ENCODE measurements at places on chromosomes 6 and 20.
A peak's percentile ranks its signal among the peaks of the same experiment; 100 is the strongest.

DNA sequence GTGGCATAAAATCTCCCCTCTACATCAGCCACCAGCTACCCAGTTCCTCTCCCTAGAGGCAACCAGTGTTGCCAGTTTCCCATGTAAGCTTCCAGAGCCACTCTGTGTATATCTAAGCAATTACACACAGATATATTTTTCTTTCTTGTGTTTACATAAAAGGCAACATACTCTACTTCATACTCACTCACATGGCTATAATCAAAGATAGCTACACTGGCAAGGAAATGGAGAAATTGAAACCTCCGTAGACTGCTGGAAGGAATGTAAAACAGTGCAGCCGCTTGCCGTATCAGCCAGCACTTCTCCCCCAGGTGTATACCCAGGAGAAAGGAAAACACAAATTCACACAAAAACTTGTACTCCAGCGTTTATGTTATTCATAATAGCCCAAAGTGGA, 38.5 kb upstream of the NELFCD start:
- DNase-seq = no peak

DNA sequence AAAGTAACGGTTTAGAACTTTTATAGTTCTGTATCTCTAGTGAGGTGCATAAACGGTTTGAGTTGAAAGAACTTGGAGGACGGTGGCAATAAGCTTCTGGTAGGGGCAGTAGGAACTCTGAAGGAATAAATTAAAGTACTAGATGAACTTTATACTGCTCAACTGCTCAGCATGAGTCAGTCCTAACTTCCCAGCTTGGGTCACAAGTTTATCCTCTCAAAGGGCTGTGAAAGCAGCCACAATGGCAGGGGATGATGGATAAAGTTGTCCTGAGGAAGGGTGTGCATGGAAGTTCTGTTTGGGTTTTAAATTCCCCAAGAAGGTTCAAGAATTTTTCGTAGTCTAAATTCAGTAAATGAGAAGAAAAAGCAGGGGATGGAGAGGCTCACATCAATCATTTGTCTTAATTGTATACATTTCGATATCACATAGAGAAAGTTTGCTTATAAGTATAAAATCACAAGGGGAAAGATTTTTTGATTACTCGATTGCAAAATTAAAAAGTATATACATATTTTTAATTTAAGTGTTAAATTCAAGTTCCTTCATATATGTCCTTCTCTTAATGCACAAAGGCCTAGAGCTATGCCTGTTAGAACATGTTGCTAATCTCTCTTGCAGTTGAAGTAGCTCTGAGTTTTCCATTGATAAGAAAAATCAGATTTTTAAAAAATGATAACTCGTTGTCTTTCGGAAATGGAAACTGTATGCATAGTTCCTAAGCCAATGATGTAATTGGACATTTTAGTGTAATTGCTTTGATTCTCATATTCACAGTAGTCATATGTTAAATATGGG, 55.3 kb upstream of the JAG1 start:
- DNase-seq = no peak

DNA sequence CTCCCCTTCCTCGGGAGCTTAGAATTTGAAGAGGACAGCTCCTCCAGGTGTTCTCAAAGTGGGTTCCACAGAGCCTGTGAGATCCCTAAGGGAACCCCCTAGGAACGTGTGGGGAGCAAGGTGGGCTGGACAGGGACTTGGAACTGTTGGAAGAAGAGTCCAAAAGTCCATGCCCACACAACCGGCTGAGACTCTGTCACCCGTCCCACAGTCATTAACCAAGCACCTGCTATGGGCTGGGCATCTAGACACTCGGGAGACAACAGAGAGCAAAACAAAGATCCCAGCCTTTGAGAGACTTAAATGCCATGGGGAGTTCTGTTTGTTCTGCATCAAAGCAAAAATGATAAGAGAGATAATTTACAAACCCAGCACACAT, 51.9 kb upstream of the SAYSD1 start:
- DNase-seq = no peak

GRCh38 chr6:33985313-33985751, 160.6 kb downstream of the GRM4 start:
- no peak for DNase-seq

- DNase-seq = no peak
Measured at GRCh38 chr6:75396005-75396800, 97.4 kb downstream of the FILIP1 start.

DNA sequence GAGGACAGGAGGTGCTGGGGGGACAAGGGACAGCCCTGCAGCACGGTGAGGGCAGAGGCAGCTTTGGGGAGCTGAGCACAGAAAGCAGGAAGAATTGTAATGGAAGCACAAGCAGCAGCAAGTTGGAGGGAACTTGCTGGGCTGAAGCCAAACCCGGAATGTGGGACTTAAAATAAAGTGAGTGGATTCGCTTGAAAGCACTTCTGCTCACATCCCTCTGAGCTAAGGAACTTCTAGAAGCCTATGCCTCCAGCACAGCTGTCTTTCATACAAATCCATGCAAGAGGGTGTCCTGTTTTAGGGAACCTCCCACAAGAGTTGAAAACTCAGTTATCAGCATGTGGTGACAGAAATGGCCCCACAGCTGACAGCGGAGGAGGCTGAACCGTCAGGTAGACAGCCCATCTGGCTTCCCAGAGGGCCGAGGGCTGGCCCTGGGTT, 71.4 kb upstream of the MLN start:
- DNase-seq = no peak

- no peak for DNase-seq
Measured at GRCh38 chr6:12119085-12119588, 107.0 kb downstream of the HIVEP1 start.

GRCh38 chr6:51992876-51993275, 94.5 kb downstream of the PKHD1 start:
- DNase-seq = no peak

GRCh38 chr20:22789676-22790075, 205.3 kb upstream of the FOXA2 start:
- no peak for DNase-seq

- DNase-seq = no peak
Measured at GRCh38 chr6:8329562-8329961, 105.8 kb downstream of the SLC35B3 start.

- DNase-seq = no peak
Measured at GRCh38 chr20:61027218-61027617, 224.8 kb upstream of the CDH4 start.

GRCh38 chr6:156423829-156424228, 353.3 kb upstream of the ARID1B start:
- DNase-seq = no peak

- DNase-seq = no peak
Measured at GRCh38 chr6:62328607-62329006, 42.6 kb upstream of the KHDRBS2 start.

DNA sequence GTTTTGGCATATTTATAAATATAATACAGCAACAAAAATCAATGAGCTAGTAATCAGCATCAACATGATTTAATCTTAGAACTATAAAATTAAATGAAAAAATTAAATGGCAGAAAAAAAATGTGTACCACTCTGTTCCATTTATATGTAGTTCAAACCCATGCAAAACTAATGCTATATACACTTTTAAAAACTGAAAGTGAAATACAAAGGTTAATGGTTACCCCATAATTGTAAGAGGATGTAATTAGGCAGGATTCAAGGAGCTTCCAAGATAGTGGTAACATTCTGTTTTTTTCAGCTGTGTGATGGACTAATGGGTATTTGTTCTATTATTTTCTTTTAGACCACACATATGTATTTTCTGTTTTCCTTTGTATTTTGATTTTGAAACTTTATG, 492.1 kb downstream of the UTRN start:
- no peak for DNase-seq

- DNase-seq = no peak
Measured at GRCh38 chr20:13777171-13777601, 7.5 kb downstream of the ESF1 start.

DNA sequence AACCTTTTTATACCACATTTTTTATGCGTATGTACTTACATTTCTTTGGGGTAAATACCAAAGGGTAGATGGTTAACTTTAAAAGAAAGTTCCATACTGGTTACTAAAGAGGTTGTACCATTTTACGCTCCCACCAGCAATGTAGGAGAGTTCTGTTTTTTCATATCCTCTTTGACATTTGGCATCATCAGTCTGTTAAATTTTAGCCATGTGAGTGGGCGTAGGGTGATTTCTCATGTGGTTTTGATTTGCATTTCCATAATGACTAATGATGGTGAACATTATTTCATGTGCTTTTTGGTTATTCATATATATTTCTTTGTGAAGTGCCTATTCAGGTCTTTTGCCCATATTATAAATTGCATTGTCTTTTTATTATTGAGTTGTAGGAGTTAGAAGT, 194.2 kb downstream of the PRL start:
- DNase-seq = no peak

GRCh38 chr6:121826156-121826810, 390.8 kb downstream of the GJA1 start:
- DNase-seq = peak; percentile 71

GRCh38 chr6:74249658-74250057, 553.7 kb downstream of the CD109 start:
- no peak for DNase-seq

- DNase-seq = no peak
Measured at GRCh38 chr6:158907931-158908330, 88.8 kb upstream of the EZR start.

GRCh38 chr6:22917344-22917743, 348.0 kb downstream of the HDGFL1 start:
- DNase-seq = no peak

GRCh38 chr6:146090474-146090873, 61.6 kb downstream of the GRM1 start:
- no peak for DNase-seq

GRCh38 chr6:26206868-26207801, 119.9 kb downstream of the HFE start:
- DNase-seq = no peak

GRCh38 chr6:56860475-56860874, 94.4 kb upstream of the BEND6 start:
- DNase-seq = no peak

- no peak for DNase-seq
Measured at GRCh38 chr6:31462026-31462963, 35.6 kb upstream of the MICB start.

DNA sequence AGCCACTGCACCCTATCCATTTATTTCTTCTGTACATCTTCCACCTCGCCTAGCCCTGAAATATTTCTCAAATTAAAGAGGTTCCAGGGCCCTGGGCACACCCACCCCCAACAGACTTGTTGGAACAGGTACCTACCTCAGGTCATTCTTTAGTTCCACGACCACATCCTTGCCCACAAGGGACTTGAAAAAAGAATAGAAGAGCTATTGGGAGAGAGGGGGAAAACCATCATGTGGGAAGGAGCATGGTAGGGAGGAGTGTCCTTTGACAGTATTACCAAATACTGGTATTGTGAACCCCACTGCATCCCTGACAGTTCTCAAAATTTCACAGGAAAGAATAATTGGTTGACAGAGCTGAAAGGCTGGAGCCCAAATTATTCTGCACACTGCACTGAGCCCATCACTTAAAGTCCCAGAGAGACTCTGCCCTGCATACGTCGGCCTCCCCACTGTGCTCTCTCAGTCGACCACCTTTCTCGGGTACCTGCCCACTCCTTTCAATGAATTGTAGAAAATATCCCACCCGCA, 762 bp downstream of the LSM2 start:
- DNase-seq = no peak

- no peak for DNase-seq
Measured at GRCh38 chr6:53604623-53605190, 59.8 kb upstream of the GCLC start.

GRCh38 chr6:52540286-52540902, 36.5 kb downstream of the TRAM2 start:
- DNase-seq = no peak

GRCh38 chr6:14758421-14759081, 487.3 kb upstream of the JARID2 start:
- no peak for DNase-seq

- no peak for DNase-seq
Measured at GRCh38 chr6:24549674-24550353, 55.0 kb downstream of the ALDH5A1 start.

DNA sequence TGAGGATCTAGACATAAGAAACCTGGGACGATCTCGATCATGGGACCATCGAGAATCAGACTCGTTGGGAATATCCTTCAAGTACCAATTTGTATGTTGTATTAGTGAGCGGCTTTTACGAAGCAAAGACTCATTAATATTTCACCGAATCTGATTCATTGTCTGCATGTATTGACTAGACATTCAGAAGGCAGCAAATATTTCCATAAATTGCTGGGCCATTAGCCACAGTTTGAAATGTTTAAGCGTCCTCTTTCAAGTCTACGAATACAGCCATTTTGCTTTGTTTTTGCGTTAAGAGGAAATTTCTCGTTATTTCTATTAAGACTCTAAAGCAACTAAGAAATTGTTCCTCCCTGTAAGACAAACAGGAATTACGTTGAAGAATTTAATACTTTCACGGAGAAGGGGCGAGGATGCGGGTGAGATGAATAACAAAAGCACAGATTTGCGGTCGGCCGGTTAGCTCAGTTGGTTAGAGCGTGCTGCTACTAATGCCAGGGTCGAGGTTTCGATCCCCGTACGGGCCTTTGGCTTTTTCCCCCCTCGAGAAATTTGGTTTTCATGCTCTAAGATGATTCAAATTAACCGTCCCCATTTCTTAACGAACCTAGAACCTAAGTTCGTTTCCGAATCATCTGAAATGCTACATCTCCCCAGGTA, 18.5 kb downstream of the POM121L2 start:
- peak; percentile 89 for DNase-seq

DNA sequence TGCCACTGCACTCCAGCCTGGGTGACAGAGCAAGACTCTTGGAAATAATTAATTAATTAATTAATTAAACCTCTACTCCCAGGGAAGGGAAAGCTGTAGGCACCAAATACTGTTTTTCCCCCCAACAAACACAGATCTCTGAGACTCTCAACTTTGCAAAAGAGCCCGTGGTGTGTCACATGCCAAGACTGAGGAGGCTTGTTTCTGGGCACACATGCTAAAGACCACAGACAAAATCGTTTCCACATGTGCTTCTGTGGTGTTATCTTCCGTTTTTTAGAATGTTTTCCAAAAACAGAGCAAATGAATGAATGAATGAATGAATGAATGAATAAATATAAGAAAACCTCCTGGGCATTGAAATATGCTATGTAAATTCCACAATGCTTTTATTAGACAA, 55.6 kb upstream of the ATXN1 start:
- DNase-seq = no peak

DNA sequence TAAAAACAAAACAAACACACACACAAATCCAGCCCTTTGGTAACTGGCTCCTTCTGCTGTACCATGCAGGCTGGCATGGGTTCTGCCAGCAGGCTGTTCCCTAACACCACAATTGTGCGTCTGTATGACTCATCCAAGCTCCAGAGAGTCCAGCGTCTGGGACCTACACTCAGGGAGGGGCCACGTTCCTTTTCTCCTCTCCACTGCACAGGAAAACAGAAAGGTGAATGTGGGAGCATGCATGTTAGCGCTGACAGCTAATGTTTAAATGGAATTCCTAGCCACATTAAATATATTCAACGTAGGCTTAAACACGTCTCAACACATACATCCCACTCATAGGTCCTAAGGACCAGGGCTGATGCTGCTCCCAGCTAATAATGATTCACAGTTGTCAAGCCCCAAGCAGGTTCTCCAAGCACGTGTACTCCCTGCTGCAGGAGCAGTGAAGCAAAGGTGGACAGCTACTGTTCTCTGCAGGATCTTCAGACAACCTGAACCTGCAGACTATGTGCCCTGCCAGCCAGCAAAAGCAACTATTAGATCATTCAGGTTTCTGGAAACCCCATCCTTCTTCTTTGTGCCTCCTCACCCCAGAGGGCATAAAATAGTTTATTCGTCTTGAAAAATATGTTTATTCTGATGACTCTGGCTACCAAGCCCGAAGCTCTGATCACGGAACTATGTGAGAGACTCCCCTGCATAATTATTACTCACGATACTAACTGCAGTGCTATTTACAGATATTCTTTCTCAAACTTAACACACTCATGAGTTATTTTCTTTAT, 20.9 kb downstream of the MAP1LC3A start:
- DNase-seq = no peak
